ENCODE measurements at places on chromosomes 11 and 22.

DNA sequence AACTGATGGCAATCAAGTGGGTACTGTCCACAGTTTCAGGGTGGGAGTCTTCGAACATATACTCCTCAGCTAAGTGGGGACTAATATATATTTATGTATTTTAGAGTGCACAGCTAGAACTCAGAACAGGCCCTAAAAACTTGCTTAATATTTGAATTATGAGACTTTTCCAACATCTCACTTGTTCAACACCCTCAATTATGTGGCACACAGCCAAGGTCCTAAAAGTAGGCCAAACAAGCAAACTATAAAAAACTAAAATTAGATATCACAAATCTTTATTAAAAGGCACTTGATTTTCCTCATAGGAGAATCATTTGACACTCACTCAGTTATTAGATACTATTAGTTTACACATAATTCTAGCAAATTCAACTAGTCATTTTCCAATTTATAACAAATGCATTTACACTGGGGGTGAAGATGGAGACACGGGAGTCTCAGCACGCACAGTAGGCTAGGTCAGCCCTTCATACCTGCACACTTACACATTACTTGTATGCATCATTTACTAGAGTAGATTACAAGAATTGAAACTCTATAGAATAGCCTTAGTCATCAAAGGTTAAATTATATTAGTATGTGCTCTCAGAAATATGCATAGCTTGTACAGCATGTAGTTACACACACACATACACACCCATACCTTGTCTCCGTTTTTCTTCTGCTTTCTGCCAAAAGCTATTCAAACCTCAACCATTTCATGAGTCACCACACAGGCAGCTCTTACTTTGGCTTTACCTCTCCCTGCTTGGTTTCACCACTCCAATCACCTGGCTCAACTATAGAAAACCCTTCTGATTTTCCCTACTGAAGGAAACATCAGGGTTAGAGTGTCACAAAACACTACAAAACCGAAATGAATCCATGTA lies 171.5 kb downstream of the SBF2 start:
- DNase-seq: no peak
- H3K4me3 ChIP-seq: no peak overlapping the region
- peaks cover 2% of the 10 kb centered on the region for H3K36me3 ChIP-seq

GRCh38 chr11:97974798-97975498 lies 1045.8 kb upstream of the CNTN5 start:
- no peak for DNase-seq
- H3K36me3 ChIP-seq: no peaks in the 10 kb centered on the region
- no peaks in the 10 kb centered on the region for H3K27me3 ChIP-seq
- no peaks in the 10 kb centered on the region for H3K4me1 ChIP-seq

GRCh38 chr11:69311767-69312385 lies 17.9 kb downstream of the MYEOV start:
- H3K36me3 ChIP-seq: no peaks in the 10 kb centered on the region
- H3K4me3 ChIP-seq: peak overlapping the region; percentile 1
- H3K4me1 ChIP-seq: peaks cover 22% of the 10 kb centered on the region
- H3K27ac ChIP-seq: peak overlapping the region; percentile 13
- H3K27me3 ChIP-seq: no peaks in the 10 kb centered on the region
- no peak for DNase-seq

GRCh38 chr11:110856996-110857812 lies 145.0 kb upstream of the ARHGAP20 start:
- H3K4me3 ChIP-seq: no peak overlapping the region
- H3K27me3 ChIP-seq: no peaks in the 10 kb centered on the region
- H3K27ac ChIP-seq: no peak overlapping the region
- H3K4me1 ChIP-seq: peaks cover 14% of the 10 kb centered on the region

DNA sequence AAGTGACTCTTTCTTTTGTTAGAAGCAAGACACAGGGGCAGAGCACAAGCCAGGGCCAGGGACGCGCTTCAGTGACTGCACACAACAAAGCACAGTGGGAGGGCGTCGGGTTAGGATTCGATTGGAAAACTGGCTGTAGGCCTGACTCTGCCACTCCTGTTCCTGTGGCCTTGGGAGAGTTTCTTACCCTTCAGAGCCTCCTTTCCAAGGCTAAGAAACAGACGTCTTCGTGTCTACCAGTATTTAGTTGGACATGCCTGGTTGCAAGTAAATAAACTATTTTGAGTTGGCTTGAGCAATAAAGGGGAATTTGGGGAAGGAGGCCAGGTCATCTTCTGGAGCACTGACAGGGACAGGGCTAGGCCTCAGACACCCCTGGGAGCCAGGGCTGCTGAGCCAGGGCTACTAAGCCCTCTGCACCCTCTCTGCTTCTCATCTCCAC lies 549.1 kb downstream of the INSC start:
- H3K4me3 ChIP-seq: no peak overlapping the region
- no peaks in the 10 kb centered on the region for H3K4me1 ChIP-seq
- H3K27ac ChIP-seq: no peak overlapping the region

- no peak overlapping the region for H3K4me3 ChIP-seq
- peaks cover 15% of the 10 kb centered on the region for H3K36me3 ChIP-seq
- H3K27ac ChIP-seq: no peak overlapping the region
- no peaks in the 10 kb centered on the region for H3K27me3 ChIP-seq
- H3K4me1 ChIP-seq: peaks cover 32% of the 10 kb centered on the region
These were observed 104.7 kb downstream of the KCNQ1 start for GRCh38 chr11:2549491-2549875.

DNA sequence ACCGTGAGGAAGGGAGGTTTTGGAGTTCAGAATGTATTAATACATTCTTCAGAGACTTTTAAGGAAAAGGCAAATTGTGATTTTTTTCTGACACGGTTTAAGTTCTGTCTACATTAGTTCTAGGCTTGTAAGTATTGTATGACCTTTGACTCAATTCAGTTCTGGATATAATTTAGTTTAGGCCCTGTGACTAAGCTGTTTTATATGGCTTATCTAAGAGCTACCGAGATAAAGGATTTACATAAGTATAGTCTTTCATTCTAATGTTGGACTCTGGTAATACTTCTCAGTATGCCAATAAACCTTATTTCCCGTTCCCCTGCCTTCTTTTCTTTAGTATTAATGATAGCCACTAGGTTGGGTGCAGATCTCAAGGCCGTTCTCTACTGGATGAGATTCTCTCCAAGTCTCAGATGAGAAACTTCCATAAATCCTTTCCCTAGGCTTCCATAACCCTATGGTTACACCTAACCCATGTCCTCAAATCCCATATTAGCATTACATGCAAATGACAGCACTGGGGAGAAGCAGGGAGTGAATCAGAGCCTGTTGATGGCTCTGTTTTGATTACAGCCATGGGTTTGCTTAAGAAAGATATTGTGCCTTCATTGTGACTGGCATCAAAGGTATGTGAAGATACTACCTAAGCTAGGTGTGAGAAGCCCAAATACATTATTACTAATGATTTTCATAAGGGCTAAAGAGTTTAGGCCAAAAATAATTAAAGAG lies 38.7 kb downstream of the BARX2 start:
- no peaks in the 10 kb centered on the region for H3K27me3 ChIP-seq
- no peak overlapping the region for H3K27ac ChIP-seq
- no peaks in the 10 kb centered on the region for H3K4me1 ChIP-seq
- no peak for DNase-seq

DNA sequence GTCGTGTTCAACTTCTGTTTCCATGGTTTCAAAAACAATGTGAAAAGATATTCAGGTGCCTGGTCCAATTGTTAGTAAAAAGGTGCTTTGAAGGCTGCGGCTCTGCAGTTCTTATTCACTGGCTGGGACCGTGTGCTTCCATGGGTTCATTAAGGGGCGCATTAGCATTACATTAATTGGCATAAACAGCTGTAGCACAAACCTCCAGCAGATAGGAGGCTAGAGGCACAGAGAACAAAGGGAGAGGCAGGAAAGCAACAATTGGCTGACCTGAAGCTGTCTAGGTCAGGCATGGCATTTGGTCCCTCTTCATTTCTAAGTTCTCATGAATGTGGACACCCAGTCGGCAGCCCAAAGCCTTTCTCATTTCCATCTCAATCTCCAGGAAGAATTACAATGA lies 16.6 kb downstream of the PAK1 start:
- H3K4me1 ChIP-seq: peaks cover 11% of the 10 kb centered on the region
- H3K36me3 ChIP-seq: no peaks in the 10 kb centered on the region
- DNase-seq: no peak
- peaks cover 7% of the 10 kb centered on the region for H3K27me3 ChIP-seq
- H3K27ac ChIP-seq: no peak overlapping the region
- H3K4me3 ChIP-seq: no peak overlapping the region

- H3K27me3 ChIP-seq: peaks cover 8% of the 10 kb centered on the region
- no peaks in the 10 kb centered on the region for H3K4me1 ChIP-seq
- H3K4me3 ChIP-seq: no peak overlapping the region
- no peak overlapping the region for H3K27ac ChIP-seq
- no peak for DNase-seq
These were observed 136.1 kb downstream of the EHF start for GRCh38 chr11:34757026-34757451.

DNA sequence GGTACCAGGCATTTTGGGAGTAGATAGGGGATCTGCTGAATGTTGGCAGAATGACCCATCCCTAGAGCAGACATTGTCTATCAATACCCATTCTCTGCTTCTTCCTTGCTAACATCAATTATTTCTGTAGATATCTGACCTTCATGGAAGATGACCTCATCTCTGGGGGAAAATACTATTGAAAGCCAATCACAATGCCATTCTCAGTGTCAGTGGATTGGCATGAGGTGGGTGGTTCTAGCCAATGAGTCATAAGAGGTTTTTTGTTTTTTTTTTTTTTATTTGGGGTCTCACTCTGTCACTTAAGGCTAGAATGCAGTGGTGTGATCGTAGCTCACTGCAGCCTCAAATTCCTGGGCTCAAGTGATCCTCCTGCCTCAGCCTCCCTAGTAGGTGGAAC lies 42.5 kb downstream of the SNX19 start:
- no peaks in the 10 kb centered on the region for H3K4me1 ChIP-seq
- H3K36me3 ChIP-seq: peaks cover 31% of the 10 kb centered on the region
- H3K4me3 ChIP-seq: no peak overlapping the region
- no peaks in the 10 kb centered on the region for H3K27me3 ChIP-seq
